ENCODE measurements at places on chromosomes 7 and 10.

DNA sequence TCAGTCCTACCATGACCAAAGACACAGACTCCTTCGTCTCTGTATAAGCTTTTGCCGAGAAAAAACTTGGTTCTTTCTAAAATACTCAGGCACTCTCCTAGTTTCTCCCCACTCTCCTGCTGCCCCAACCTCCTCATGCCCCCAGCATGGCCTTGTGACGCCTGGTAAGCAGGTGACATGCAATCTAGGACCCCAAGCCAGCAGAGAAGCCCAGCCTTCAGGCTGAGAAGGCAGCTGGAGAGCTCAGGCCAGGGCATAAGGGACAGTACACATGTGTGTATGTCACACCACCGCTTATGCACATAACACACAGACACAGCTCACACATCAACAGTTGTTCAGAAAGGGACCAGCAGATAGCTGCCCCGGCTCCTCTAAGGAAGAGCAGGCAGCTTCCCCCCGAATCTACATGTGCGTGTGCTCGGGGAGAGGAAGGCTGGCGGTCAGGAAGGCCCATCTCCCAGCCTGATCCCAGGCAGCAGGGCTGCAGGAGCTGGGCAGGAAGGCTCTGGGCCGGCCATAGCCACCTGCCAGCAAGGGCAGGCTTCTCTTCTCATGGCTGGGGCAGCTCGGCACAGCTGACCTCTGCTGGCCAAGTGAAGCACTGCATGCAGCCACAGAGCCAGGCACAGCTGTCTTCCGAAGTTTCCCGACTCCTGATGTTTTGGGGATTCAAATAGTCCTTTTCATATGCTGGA lies 8.5 kb downstream of the DDX56 start:
- DNase-seq = peak; percentile 67

DNA sequence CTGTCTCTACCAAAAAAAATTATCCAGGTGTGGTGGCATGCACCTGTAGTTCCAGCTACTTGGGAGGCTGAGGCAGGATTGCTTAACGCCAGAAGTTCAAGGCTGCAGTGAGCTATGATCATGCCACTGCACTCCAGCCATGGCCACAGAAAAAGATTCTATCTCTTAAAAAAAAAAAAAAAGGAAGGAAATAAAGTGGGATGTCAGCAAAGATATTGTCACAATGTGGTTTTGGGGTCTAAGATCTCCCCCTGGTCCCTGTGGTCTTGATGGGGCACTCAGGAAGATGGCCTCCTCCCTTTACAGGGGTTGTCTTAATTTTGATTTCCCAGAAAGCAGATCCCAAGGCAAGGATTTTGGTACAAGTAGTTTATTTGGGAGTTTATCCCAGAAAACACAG lies 7.4 kb upstream of the KAZALD1 start:
- no peak for DNase-seq

DNA sequence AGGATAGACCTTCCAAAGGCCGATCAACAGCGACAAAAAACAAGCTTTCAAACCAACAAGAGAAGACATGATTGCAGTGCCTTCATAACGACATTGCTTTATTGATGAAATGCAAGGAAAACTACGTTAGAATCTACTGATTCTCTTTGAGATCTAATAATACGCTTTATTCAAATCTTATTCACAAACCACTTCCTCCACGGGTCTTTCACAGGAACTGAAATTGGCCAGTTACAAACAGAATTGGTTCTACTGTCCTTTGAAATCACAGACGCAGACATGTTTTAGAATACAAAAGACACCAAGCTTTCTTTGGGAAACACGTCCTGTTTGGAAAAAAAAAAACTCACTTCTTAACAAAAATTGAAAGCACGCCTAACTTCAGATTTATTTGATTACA lies 74.7 kb upstream of the SEPHS1 start:
- no peak for DNase-seq

GRCh38 chr10:1047937-1048336 lies 982 bp downstream of the IDI1 start:
- no peak for DNase-seq

DNA sequence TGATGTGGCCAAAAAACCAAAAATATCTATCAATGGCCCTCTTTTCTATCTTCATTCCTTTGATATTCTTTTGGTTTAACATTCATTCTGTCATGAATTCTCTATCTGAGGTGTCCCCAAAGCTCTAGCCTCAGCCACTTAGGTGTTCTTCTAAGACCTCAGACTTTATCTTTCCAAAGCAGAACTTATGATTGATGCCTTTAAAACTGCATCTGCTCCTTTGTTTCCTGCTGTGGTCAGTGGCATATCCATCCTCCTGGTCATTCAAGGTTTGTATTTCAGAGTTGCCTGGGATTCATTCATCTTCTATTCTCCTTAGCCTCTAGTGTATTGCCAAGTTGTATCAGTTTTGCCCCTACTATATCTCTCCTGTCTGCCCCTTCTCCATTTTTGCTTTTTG lies 30.6 kb downstream of the FHIP2A start:
- no peak for DNase-seq

- DNase-seq = no peak
These were observed 25.9 kb downstream of the FOXK1 start for GRCh38 chr7:4707980-4708411.

DNA sequence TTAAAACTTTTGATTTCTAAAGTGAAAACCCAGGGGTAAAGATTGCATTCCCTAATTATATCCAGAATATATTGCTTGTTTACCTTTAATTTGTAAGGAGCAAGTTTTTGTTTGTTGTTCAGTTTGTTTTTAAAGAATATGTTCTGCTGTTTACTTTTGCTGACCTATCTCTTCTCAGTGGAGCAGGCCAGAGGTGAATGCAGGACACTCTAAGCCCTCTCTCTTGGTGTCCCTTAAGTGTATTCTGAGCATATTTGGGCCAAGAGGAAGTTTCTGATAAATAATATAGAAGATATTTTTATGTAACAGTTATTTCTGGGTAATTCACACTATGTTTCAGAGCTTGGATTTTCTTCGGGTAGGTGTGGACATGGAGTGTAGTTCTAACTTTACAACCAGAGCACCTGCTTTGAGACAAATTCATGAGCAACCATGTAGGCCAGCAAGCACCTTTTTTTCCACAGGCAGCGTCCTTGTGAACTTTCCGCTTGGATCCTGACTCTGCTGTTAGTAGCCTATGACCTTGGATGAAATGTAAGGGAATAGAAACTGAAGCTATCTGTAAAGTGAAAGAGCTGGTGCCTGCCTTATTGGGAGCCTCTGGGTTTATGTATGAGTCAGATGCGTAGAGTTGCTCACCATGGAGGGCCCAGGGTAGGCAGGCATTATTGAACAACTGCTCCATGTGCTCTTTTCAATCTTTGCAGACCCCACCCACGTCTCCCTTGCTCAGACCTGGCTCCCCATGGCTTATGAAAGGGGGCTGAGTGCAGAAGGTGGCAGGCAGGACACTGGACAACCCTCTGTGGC lies 16.1 kb downstream of the OGDH start:
- peak; percentile 39 for DNase-seq

DNA sequence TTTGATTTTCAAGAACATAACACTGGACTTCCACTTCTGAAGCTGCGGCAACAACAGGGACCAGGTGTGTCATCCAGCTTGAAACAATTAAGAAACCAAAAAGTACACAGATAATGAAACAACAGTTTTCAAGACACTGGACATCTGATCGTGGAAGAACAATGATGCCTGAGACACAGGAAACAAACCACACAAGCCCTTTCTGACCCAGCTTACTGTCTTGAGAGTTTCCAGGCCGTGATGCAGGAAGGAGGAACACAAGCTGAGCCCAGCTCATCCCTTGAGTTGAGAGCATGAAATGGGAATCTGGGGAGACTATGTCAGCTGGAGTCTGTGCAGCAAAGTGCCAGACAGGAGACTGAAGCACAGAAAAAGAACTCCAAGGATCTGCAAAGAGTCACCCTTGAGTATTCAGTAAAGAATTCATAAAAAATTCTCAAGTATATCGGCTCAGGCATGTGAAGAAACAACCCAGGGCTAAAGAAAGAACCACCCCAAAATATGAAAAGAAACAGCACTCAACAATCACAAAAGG lies 91.6 kb downstream of the RNF32 start:
- DNase-seq = no peak

GRCh38 chr7:95861041-95861440 lies 88.7 kb downstream of the DYNC1I1 start:
- no peak for DNase-seq

DNA sequence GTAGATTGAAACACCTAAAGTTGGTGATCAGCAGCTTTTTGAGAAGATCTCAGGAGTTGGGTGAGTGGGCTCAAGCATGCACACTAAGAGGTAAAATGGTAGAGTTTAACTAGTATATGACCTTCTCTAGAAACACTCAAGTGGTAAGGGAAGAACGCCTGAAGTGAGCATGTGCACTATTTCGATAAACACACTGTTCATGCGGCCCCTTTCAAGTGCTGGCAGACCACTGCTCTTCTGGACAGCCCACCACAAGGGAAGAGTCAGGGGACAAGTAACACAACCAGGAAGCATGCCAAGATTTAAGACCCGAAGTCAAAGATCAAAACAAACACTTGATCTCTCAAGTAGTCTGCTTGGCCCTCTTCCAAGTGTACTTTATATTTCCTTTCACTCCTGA lies 519.5 kb upstream of the ZWINT start:
- no peak for DNase-seq

GRCh38 chr10:79406683-79407422 lies 38.6 kb downstream of the ZCCHC24 start:
- DNase-seq = no peak

DNA sequence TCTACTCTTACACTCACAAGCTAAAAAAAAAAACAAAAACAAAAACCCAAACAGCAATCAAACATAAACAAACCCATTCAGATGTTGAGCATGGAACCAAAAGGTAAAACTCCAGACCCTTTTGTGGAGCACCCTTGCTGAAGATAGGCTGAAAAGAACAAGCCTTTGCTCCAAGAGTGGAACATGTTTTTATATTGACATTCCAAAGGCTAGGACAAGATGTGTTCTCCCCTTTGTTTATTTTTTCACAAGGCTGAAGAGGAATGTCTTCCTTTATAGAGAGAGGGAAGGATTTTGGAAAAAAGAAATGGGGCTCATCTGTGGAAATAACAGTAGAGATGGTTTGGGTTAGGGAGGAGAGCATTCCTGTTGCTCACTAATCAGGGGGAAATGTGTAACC lies 87.2 kb upstream of the ELMO1 start:
- no peak for DNase-seq

DNA sequence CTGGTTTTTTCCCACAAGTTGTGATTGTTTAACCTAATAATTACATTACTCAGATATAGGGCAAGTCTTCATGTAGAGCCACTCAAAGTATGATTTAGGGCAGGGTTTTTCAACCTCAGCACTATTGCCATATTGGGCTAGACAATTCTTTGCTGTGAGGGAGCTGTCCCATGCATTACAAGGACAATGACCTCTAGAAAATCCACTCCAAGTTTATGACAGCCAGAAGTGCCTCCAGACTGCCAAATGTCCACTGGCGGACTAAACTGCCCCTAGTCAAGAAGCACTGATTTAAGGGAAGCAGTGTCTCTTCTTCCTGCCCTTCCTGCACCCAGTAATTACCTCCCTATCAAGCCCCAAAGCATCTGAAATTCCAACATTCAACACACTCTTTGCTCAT lies 54.4 kb downstream of the ZNF800 start:
- no peak for DNase-seq

DNA sequence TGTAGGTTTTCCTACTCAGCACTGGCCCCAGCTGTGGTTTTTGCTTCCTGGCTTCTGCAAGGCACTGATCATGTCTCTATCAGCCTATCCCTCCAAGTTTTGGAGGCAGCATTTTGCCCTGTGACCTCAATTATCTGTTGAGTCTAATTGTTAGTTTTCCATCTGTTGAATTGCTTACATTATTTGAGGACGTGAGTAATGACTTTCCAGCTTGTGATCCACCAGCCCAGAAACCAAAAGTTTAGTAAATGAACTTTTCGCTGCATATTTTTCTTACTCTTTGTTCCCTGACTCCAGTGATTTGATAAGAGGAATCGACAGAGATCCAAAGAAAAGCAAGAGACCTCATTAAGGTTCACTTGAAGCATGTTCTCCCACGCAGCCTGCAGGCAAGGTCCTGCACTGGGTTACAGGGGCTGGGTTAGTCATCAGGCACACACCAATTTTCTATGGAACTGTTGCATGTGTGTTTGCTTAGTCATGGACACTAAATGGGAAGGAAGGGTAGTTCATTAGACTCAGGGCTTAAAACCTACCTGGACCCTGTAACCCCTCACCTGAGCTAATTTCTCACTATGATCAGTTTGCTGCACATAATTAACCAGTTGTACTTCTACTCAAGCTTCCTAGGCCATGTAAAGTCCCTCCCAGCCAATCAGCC lies 57.2 kb downstream of the AKR1E2 start:
- DNase-seq = no peak

Data from stimulated activated CD4-positive, alpha-beta T cell treated with anti-CD3 and anti-CD28 coated beads, Interleukin-4, amount 100 ng/mL, for 1 hour (primary cell).